GM23338 (cell line): ENCODE measurements at places on chromosomes 6 and 20. TPM values are rescaled to one million over a fixed set of nuclear protein-coding genes. Genes with fewer than 3 reads are reported as not detected.

- no peak overlapping the region for H3K27ac ChIP-seq
- H3K36me3 ChIP-seq, result peaks cover 15% of the 10 kb centered on the region
- no peak for DNase-seq
- no peaks in the 10 kb centered on the region for H3K27me3 ChIP-seq
- no peak overlapping the region for H3K4me3 ChIP-seq
- H3K4me1 ChIP-seq, result no peaks in the 10 kb centered on the region; the same call in 1 of the 2 replicates
Observed at GRCh38 chr20:21372016-21372415, 25.3 kb downstream of the NKX2-4 start.

GRCh38 chr6:119310486-119311036 lies 39.0 kb downstream of the MAN1A1 start:
- H3K36me3 ChIP-seq, result no peaks in the 10 kb centered on the region
- H3K27me3 ChIP-seq, result no peaks in the 10 kb centered on the region
- H3K27ac ChIP-seq, result no peak overlapping the region
- H3K4me3 ChIP-seq, result no peak overlapping the region
- DNase-seq, result no peak

- no peaks in the 10 kb centered on the region for H3K36me3 ChIP-seq
- H3K4me1 ChIP-seq, result no peaks in the 10 kb centered on the region
- H3K27ac ChIP-seq, result no peak overlapping the region
Observed at GRCh38 chr6:7650878-7651277, 60.9 kb downstream of the SNRNP48 start.

Gene RIPOR3
- total RNA-seq, result 6.0 and 6.3 TPM in 2 replicates

Gene KCNK15
- total RNA-seq, result 0.19 and 0.63 TPM in 2 replicates

GRCh38 chr20:38243709-38244020 lies 16.9 kb downstream of the KIAA1755 start:
- no peaks in the 10 kb centered on the region for H3K4me1 ChIP-seq
- DNase-seq, result no peak
- no peaks in the 10 kb centered on the region for H3K36me3 ChIP-seq
- no peak overlapping the region for H3K27ac ChIP-seq
- no peak overlapping the region for H3K4me3 ChIP-seq

Gene TMC2
- 0.12 TPM in 1 of 2 replicates, not detected in the other for total RNA-seq

- H3K4me1 ChIP-seq, result no peaks in the 10 kb centered on the region
- no peak overlapping the region for H3K4me3 ChIP-seq
- H3K27me3 ChIP-seq, result no peaks in the 10 kb centered on the region
Observed at GRCh38 chr6:140078561-140079125, 704.2 kb upstream of the CITED2 start.

GRCh38 chr6:13354331-13355042 lies 26.1 kb upstream of the TBC1D7 start:
- DNase-seq, result no peak
- peaks cover 36% of the 10 kb centered on the region for H3K4me1 ChIP-seq
- H3K36me3 ChIP-seq, result no peaks in the 10 kb centered on the region
- no peaks in the 10 kb centered on the region for H3K27me3 ChIP-seq

DNA sequence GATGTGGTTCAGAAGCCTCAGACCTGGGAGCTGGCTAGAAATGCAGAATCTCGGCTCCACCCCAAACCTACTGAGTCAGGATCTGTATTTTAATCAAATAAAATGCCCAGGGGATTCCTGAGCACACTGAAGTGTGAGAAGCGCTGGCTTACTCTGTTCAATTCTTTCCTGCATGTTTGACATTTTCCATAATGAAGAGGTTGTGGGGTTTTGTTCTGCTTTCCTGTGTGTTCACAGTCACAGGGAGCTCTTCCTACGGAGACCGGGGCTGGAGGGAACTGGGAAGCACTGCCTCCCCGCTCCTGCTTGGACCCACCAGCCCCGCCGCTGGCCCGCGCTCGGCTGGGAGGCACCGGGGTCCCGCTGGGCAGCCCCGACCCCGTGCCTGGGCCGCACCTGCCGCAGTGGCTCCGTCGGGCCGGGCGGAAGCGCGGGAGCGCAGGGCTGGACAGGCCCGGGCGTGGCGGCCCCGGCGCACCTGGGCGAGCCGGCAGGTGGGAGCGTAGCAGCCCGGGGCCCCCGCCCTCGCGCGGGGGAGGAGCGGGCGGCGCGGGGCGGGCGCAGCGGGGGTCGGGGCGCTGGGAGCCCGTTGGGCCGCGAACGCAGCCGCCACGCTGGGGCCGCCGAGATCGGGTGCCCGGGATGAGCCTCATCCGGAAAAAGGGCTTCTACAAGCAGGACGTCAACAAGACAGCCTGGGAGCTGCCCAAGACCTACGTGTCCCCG lies at the start of gene MAPK13:
Gene MAPK13 (plus strand): TSS at position 573 of the 726 bp plus-strand sequence. CDS start 70 bp downstream, at position 643.
- peaks cover 14% of the 10 kb centered on the region; the same call in 1 of the 2 replicates for H3K27me3 ChIP-seq
- H3K36me3 ChIP-seq, result no peaks in the 10 kb centered on the region
- H3K4me1 ChIP-seq, result peaks cover 23% of the 10 kb centered on the region
- peak; percentile 67 for DNase-seq
- H3K27ac ChIP-seq, result no peak within 1 kb of the TSS
- peak within 1 kb of the TSS; percentile 66 for H3K4me3 ChIP-seq

Gene SAMD3
- total RNA-seq, result 3.8 and 4.9 TPM in 2 replicates

- peak; percentile 40 for DNase-seq
- peaks cover 24% of the 10 kb centered on the region for H3K4me1 ChIP-seq
- H3K27me3 ChIP-seq, result no peaks in the 10 kb centered on the region
- H3K36me3 ChIP-seq, result no peaks in the 10 kb centered on the region
- no peak overlapping the region for H3K4me3 ChIP-seq
- H3K27ac ChIP-seq, result no peak overlapping the region
Observed at GRCh38 chr6:38391626-38392579, 247.8 kb downstream of the BTBD9 start.

- H3K27ac ChIP-seq, result no peak overlapping the region
- H3K4me1 ChIP-seq, result peaks cover 37% of the 10 kb centered on the region
- DNase-seq, result no peak
Observed at GRCh38 chr6:14386668-14387067, 269.1 kb downstream of the CD83 start.

Gene CTAGE9
- total RNA-seq, result 0.10 TPM in 1 of 2 replicates, not detected in the other

DNA sequence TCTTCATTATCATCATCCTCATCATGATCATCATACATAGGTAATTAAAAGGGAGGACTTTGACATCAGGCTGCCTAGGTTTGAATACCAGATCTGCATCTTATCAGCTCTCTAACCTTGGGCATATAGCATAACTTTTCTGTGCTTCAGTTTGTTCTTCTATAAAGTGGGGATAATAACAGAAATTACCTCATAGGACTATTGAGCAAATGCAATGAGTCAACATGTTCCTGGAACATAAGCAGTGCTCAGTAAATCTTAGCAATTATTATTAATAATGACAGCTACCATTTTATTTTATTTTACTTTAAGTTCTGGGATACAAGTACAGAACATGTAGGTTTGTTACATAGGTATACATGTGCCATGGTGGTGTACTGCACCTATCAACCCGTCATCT lies 7.2 kb downstream of the C20orf202 start:
- H3K4me3 ChIP-seq, result no peak overlapping the region
- no peak overlapping the region for H3K27ac ChIP-seq
- peaks cover 16% of the 10 kb centered on the region for H3K4me1 ChIP-seq
- H3K27me3 ChIP-seq, result no peaks in the 10 kb centered on the region
- no peaks in the 10 kb centered on the region for H3K36me3 ChIP-seq
- no peak for DNase-seq

DNA sequence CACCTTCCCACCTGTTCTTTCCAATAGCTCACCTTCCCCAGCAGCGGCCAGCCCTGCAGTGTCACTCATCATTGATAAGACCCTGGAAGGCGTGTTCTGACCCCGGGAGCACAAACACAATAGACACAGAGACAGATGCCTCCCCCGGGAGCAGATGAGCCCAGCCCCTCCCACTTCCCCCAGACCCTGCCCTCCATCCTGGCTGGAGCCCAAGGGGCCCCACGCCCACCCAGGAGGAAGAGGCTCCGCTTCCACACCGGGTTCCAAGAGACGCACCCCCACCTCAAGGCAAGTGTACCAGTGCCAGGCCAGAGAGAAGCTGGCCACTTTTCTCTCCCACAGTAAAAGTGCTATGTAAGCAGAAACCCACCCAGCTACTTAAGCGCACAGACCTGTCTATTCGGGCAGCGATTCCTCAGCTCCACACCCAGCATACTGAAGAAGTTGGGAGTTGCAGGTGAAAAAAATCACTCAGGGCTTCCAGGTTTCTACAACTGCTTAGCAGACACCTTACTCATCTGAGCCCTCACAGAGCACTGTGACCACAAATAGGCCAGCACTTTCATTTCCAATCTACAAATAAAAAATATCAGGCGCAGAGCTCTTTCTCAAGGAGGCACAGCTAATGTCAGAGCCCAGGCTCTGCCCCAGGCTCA lies 93.4 kb upstream of the NXT1 start:
- no peak overlapping the region for H3K27ac ChIP-seq
- H3K36me3 ChIP-seq, result no peaks in the 10 kb centered on the region
- no peaks in the 10 kb centered on the region; the same call in 1 of the 2 replicates for H3K4me1 ChIP-seq
- DNase-seq, result no peak

Gene ANKRD6
- 9.2 and 20.4 TPM in 2 replicates for total RNA-seq

- H3K27ac ChIP-seq, result no peak overlapping the region
- H3K4me3 ChIP-seq, result no peak overlapping the region
- no peaks in the 10 kb centered on the region for H3K36me3 ChIP-seq
- no peak for DNase-seq
- H3K27me3 ChIP-seq, result no peaks in the 10 kb centered on the region
Observed at GRCh38 chr6:115609111-115609510, 451.6 kb downstream of the FRK start.

DNA sequence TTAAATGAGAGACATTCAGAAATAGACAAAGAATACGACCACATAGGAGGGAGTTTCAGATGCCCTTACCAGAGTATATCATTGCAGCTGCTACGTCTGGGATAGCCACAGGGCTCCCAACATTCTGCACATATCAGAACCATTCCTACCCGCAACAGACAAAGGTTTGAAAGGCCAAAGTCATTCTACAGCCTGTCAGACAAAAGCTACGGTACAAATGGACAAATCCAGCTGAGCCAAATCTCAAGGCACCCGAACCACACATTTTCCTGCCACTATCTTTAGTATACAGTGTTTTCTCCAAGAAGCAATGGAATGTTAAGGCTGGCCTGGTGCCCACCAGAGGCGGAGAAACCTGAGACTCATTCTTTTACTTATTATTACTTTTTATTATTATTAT lies 30.5 kb upstream of the LYRM2 start:
- H3K36me3 ChIP-seq, result peaks cover 68% of the 10 kb centered on the region
- peak overlapping the region; percentile 75 for H3K27ac ChIP-seq
- no peak for DNase-seq
- no peak overlapping the region for H3K4me3 ChIP-seq

Gene CST11
- not detected in 2 replicates for total RNA-seq
